HuH-7 (cell line): ENCODE measurements at places on chromosomes 16 and 17.

- DNase-seq, result no peak
These were observed 169.4 kb downstream of the IRX5 start for GRCh38 chr16:55100100-55100499.

- DNase-seq, result no peak
These were observed 45.8 kb upstream of the HELZ start for GRCh38 chr17:67290711-67291291.

DNA sequence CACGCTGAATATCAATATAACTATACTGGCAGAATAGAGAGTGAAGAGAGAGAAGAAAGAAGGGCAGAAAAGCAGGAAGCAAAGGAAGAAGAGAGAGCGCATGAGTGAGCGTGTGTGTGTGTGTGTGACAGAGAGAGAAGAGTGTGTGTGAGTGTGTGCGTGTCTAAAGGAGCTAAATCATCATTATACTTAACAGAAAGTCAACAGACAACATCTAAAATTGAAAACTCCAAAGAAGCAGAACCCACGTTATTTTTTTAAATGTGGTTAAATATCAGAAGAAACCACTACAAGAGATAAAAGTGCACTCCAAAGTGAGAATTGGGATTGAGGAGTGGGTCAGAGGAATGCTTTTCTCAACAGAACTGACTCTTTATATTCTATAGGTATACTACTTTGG lies 77.2 kb downstream of the BRIP1 start:
- no peak for DNase-seq

DNA sequence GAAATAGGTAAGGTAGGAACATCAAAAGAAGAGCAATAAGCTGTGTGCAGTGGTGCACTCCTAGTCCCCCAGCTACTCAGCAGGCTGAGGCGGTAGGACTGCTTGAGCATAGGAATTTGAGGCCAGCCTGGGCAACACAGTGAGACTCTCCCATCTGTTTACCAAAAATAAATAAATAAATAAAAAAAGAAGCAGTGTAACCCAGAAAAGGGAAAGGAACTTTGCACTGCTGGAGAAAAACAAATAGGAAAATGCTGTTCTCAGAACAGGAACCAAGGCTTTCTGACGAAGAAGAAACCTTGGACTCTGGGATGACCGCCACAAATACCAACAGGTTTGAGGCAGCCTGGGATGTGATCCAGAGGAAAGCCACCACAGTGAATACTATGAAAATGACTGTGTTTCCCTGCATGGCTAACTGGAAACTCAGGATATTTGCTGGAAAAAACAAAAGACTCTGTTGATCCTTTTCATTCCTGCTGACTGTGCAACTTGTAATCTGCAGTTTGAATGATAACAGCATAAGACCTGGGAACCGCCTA lies 41.2 kb downstream of the TTC19 start:
- DNase-seq, result peak; percentile 11

GRCh38 chr16:84926462-84926861 lies 84.9 kb downstream of the ZDHHC7 start:
- DNase-seq, result no peak

DNA sequence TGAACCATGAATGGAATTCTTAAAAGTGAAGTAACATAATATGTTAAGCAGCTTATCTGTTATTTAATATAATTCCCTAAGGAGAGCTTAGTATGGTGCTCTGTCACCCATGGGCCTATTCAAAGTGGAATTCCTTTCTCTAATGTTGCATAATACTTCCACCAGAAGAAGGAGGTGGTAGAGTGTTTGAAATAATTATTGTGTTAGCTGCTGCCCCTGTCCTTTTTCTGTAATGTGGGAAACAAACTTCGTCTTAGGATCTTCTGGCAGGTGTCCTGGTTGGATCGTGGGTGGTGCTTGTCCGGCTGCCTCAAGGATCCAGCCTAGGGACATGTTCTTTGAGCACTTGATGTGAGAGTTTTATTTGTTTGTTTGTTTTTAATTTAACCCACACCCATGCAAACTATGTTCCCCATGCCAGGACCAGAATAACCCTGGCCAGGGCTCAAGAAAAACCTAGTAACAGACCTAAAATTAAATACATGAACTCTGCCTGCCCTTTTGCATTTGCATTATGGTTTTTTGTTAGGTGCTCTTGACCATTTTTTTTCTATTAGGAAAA lies 46.1 kb downstream of the ZNRF1 start:
- no peak for DNase-seq

GRCh38 chr16:84527532-84528269 lies 23.2 kb upstream of the MEAK7 start:
- no peak for DNase-seq
